ENCODE measurements at places on chromosomes 16 and 17.

- no peak for DNase-seq
Measured at GRCh38 chr17:81701288-81702071, 1.7 kb upstream of the MRPL12 start.

DNA sequence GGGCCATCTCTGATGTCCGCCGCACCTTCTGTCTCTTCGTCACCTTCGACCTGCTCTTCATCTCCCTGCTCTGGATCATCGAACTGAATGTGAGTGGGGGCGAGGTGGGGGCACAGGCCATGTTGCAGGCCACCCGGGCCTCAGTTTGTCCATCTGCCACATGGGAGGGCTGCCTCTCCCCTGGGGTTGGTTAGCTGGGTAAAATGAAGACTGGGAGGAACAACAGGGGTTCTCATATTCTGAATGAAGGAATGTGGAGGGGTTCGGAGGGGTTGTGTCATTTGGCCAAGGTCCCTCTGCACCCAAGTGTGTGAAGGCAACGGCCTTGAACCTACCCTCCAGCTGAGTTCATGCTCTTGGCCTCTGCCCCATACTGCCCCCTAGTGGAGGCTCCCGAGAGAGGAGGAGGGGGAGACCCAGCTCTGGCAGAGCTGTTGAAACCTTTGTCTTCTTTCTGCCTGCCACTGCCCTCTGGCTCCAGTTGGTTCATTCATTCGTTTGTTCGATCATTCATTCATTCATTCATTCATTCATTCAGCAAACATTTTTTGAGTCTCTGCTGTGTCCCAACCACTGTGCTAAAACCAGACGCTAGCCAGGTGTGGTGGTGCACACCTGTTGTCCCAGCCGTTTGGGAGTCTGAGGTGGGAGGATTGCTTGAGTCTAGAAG is 11.4 kb upstream of the TCAP start:
- no peak for DNase-seq

- DNase-seq: no peak
Measured at GRCh38 chr17:37701496-37701898, 43.4 kb downstream of the HNF1B start.

DNA sequence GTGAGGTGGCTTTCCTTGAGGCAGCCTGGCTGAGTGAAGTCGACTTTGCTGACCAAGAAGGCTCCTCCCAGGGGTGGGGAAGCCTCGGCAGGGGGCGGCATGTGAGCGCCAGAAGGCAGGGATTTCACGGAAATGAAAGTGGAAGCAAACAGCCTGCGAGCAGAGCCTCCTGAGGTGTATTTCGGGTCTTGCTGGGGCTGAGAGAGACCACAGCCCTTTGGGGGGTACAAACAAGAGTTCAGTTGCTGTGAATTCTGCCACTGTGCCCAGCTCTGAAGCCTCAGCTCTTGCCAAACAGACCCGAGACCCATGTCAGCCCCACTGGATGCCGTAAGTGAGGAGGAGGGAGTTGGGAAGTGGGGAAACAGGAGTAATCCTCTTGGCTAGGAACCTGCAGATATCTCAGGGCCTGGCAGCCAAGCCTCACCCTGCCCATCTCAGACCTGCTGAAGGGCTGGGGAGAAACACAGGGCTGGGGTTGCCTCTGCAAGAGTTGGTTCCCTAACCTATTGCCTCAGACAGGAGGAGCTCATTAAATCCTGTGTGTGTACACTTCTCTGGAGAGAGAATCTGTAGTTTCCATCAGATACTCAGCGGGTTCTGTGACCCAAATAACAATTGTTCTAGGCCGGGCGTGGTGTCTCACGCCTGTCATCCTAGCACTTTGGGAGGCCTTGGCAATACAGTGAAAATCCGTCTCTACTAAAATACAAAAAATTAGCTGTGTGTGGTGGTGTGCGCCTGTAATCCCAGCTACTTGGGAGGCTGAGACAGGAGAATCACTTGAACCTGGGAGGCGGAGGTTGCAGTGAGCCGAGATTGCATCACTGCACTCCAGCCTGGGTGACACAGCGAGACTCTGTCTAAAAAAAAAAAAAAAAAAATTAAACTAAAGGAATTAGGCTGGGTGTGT is at the start of gene IFI35:
IFI35 (plus strand) TSS at position 146 of the 913 bp plus-strand sequence; CDS start at position 310, 164 bp downstream.
- no peak for DNase-seq

DNA sequence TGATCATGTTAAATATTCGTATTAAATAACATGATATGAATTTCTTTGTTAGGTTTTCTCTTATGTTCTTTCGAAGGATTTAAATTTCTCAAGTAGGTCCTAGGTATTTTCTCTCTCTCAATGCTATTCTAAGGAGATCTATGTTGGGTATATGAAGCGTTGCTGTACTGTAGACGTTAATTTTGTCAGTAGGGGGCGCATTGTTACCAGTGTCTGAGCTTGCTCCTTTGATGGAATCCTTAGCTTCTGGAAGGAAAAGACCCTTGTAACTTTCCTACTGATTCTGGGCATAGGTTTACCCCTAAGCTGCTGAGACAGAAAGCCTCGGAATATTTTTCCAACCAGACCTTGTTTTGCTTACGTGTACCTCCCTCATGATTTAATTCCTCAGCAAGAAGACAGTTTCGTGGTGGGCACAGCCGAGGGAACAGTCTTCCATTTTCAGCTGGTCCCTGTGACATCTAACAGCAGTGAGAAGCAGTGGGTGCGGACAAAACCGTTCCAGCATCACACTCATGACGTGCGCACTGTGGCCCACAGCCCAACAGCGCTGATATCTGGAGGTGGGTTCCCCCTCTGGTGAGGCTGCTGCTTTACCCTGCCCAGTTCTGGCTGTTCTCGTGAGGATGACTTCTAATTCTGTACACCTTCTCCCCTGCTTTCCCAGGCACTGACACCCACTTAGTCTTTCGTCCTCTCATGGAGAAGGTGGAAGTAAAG is 17.9 kb downstream of the UTP4 start:
- DNase-seq: no peak

DNA sequence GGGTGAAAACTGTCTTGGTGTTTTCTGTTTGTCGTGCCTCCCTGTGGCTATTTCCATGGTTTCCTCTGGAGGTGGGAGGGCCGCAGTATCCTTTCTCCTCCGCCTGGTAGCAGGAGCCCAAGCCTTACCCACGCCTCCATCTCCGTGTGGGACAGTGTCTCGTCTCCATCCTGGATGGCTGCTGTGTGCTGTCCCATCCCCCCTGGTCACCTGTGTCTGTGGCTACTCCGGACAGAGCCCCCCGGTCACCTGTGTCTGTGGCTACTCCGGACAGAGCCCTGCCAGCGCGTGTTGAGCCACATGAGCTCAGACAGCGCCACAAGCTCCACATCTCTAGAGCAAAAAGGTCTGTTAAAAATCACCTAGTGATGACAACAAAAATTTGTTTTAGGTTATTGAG is 198.2 kb upstream of the CHMP6 start:
- no peak for DNase-seq

DNA sequence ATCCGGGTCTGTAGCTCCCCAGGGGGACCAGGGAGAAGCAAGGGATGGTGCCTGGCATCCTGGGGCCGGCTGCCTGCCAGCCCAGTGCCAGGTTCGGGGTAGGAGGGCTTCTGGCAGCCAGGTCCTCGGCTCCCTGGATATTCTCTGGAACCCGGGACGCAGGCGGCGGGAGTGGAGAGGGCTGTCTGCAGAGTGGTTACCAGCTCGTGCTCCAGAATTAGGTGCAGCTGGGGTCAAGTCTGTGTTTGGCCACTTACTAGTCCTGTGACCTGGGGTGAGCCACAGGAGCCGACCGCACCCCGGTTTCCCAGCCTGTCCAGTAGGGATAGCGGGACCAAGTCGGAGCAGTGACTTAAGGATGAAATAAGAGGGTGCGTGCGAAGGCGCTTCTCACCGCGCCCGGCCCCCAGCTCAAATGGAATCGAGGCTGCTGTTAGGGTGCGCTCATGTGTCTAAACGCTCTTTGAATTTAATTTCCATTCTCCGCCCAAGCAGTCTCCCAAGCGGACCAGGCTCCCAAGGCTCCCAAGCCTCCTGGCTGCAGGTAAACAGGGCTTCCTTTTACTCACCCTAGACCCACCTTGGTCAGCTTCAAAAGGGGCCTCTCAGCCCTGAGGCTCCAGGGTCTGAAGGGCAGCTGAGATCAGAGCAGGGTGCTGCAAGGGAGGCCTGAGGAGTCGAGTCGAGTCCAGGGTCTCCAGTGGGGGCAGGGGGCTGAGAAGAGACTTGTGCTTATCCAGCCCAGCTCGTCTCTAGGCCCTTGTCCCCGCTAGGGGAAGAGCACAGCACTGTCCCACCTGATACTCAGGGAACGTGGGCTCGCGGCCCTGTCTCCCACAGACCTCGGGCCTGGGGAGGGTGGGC is 28.3 kb upstream of the ZNF469 start:
- no peak for DNase-seq

GRCh38 chr16:79013930-79014660 is 586.4 kb downstream of the MAF start:
- DNase-seq: no peak

DNA sequence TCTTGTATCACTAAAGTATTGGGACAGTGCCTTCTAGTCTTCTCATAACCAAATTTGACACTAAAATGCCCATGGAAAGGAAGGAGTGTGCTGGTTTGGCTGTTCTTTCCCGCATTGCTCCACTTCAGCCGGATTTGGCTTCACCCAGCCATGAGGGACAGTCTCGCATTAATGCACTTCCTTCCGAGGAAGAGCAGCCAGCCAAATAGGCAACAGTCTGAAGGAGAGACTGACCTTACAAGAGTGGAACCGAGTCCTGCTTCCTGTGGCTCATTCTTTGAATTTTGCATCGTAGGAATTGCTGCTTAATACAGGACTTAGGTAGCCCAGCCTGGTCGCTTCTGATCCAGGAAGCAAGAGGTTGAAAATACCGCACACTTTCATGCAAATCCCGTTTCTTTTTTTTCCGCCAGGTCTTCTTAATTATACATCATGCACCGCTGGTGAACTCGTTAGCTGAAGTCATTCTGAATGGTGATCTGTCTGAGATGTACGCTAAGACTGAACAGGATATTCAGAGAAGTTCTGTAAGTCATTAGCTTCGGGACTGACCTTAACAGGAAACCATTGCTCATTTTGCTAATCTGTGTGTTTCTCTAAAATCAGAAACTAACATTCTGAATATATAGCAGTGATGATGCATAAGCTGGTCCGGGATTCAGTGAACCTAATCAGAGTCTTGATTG is 38.2 kb downstream of the CLEC16A start:
- DNase-seq: no peak

DNA sequence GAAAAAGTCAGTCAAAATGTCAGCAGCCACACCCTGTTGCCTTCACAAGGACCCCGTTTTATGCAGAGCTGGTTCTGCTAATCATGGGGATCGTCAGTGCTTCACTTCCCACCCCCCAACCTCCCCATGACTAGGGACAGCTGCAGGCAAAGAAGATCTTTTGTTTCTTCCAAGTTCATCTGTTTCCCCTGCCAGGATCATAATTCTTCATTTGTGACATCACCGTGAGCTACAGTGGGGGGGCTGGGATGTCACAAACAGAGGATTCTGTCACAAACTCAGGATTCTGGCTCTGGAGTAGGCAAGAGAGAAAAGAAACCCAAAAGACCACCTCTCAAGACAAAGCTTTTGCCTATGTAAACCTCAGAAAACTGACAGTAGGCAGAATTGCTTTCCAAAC is 24.7 kb downstream of the DNAJC7 start:
- no peak for DNase-seq

GRCh38 chr17:65099941-65100315 is 37.2 kb upstream of the RGS9 start:
- DNase-seq: no peak

DNA sequence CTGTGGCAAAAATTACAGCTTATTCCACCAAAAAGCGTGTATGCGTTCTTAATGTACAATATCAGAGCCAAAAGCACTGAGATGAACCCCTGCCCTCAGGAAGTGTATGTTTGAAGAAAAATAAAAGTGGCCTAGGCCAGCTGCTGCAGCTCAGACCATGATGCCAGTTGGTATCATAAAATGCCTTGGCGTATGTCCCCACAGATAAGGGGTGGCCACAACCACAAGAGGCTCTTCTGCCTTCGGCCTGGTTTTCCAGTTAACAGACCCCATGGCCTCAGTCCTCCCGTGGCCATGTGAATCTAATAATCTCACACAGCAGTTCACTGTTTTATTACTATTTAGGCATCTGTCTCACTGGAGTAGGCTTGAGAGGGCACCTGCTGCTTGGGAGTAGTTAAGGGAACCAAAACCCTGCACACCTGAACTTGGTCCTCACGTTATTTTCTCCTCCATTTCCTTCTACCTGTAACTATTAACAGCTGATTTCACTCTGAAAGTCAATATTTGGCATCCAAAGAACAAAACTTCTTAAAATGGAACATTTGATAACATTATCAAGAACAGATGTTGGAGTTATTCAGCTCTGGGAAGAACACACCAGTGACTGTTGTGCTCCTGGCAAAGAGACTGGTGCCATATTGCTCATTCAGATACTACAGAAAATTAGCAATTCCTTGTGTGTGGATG is 34.8 kb upstream of the ERN1 start:
- DNase-seq: no peak

- DNase-seq: no peak
Measured at GRCh38 chr16:2914233-2914632, 2.5 kb downstream of the FLYWCH1 start.

GRCh38 chr17:62995377-62995885 is 29.4 kb downstream of the TANC2 start:
- DNase-seq: no peak

GRCh38 chr17:78416791-78417530 is 38.5 kb downstream of the PGS1 start:
- DNase-seq: peak; percentile 37

- no peak for DNase-seq
Measured at GRCh38 chr17:15918661-15919259, 26.2 kb upstream of the ADORA2B start.

DNA sequence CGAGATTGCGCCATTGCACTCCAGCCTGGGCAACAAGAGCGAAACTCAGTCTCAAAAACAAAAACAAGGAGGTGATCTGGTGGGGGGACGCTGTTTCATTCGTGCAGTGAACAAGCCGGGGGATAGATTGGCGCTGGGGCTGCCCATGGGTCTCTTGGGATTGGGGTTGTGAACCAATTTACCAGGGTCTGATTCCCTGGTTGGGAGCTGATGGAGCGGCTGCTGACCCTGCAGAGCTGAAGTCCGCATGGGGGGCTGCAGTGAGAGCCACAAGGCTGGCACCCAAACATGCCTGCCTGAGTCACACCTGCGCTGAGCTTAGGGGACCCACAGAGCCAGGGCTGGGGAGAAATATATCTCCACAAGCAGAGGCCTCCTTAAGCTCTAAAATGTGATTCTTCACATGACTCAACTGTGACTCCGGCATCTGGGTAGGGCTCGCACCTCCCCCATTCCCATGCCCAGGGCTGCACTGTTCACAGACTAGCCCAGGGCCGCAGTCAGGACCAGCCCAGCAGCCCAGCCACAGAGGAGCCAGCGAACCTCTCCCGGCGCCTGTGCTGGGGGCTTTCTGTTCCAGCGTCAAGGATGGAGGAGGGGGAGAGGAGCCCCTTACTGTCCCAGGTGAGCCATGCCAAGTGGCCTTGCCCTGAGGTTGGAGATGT is 5.0 kb downstream of the TSPAN10 start:
- no peak for DNase-seq

GRCh38 chr17:3802461-3803307 is 1.7 kb upstream of the ITGAE start:
- no peak for DNase-seq

DNA sequence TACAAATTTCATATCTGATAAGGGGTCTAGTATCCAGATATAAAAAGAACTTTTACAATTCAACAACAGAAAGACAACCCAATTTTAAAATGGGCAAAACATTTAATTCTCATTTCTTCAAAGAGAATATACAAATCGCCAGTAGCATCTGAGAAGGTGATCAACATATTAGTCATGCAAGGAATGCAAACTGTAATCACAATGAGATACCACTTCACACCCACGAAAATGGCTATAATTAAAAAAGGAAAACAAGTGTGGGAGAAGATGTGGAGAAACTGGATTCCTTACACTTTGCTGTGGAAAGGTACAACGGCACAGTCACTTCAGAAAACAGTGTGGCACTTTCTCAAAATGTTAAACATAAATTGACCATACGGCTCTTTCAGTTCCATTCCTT is 168.2 kb downstream of the VPS53 start:
- DNase-seq: no peak

Measured in NCI-H187 treated with DMSO at 0.1 percent for 48 hours (cell line).